ENCODE measurements at places on chromosomes 7 and 10.

DNA sequence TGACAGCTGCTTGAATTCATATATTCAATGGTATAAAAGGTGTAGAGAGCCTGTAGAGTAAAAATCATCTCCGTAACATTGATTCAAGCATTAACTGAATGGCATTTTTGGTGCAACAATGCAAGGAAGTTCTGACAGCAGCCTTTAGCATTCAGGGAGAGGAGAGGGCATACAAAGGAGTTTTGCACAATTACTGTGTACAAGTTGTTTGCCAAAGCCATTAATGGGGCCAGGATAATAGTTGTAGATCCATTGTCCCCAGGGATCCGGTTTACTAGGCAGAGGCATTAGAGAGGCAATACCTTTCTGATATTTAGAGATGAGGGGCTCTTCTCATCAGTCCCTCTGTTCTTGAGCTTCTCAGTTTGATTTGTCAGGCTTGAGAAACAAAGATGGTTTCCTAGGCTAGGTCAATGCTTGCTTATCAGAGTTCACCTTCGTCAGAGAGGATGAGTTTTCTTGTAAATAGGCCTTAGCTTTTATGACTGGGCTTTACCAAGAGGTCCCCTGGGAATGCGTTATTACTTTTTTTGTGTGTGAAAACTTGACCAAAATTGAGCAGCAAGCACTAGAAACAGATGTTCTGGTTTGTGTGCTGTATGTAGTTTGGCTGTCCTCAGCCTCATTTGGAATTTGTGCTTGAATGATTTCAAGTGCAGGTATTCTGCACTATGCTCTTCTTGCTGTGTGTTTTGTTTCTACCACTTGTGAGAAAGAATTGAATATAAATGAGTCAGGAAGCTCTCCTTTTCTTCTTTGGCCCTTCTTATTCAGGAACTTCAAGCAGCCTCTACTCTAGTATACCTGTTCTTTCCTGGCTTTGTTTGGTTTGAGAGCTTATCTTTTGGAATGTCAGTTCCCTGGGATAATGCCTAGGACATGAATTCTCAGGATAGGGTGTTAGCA is 32.0 kb downstream of the SND1 start:
- no peak for DNase-seq

DNA sequence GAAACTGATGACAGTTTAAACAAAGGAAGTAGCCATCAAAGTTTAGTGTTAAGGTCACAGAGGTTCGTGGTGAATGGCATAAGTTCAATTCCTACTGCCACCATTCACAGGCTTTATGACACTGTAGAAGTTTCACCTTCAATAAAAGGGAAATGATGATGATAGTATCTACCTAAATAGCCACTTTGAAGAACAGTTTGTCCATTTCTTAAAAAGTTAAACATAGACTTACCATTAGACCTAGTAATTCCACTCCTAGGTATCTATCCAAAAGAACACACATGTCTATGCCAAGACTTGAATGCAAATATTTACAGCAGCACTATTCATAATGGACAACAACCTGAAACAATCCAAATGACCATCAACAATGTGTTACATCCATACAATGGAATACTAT is 18.9 kb upstream of the GSTK1 start:
- DNase-seq, result no peak

DNA sequence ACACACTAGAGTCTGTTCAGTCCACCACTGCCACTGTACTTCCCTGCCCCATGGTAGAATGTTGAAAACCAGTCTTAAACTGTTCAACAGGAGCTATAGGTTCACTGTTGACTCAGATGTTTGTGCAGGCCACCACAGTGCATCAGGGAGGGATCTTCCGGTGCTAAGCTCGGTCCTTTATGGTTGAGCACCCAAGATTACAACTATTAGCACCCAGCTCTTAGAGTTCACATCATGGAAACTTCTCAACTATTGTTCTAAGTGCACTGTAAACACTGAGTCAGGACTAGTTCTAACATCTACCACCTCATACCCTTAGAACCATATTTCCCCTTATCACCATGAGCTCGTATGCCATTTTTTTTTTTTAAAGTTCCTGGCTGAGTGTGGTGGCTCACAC is 97.1 kb upstream of the MXI1 start:
- no peak for DNase-seq

DNA sequence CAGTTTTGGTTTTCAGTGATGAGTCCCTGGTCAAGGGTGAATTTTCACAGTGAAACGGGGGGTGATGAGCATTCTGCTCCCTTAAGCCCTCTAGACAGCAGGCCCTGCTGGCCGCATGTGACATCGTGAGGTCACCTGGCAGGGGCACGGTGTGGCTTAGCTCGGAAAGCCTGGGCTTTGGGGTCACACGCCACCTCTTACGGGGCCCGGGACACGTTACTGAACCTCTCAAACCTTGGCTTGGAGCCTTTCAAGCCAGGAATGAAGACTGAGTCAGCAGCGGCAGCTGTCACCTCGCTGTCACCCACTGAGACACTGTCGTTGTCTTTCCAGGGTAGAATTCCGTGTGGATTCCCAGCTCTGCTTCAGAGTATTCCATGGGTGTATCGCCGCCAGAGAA is 4.1 kb downstream of the GET4 start:
- no peak for DNase-seq

DNA sequence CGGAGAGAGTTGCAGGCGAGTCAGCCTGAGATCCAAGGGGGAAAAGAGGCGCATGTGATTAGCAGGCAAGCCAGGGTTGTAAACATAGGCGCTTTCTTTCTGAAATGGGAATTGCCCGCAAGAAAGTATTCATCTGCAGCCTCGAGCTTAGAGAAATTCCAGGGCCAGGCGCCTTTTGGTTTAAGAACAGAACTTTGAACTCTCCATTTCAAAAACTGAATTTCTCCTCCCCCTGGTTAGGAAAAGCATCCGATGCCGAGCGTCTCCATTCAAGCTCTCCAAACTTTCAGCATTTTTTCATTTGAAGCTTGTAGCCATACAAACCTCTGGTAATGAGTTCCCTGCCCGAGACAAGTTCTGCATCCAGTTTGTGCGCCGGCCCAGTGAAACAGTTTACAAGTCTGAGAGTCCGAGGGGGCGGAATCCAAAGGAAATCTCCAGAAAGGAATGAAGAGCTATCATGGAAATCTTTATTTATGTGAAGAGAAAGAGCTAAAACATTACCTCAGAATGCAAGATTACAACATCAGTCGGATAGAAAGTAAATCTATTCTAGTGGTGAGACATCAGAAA is 69.9 kb downstream of the FAM204A start:
- no peak for DNase-seq

- DNase-seq, result no peak
These were observed 1.0 kb downstream of the CPED1 start for GRCh38 chr7:120989257-120990220.

DNA sequence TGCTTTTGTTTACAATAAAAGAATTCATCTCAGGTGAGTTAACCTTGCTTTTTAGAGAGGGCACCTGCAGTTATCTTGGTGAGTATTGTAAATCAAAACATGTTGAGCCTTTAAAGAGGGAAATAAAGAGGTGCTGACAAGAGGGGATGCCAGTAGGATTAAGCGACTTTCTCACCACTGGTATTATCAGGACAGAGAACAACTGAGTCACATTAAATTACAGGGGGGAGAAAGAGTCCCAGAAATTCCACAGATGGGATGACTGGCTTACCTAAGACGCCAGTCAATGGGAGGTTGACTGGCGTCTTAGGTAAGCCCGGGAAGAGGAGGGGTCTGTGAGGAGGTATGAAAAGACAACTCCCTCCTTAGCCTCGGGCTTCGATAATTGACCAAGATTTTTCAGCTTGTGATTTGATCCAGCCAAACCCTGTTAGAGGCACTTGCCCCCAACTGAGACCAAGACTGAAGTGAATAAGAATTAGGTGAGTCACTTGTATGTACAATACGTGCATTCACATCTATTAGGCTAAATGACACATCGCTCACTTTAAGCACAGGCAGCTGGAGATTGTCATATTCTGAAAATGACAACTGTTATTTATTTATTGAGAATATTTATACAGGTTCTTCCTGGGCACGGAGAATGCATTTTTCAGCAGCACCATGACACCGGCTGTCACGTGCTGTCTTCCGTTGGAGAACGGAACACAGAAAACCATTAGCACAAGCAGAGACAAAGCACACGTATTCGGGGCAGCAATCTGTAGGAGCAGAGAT is 117.6 kb downstream of the SEM1 start:
- DNase-seq, result no peak

GRCh38 chr7:159158888-159159405 is 14.3 kb upstream of the VIPR2 start:
- DNase-seq, result no peak

DNA sequence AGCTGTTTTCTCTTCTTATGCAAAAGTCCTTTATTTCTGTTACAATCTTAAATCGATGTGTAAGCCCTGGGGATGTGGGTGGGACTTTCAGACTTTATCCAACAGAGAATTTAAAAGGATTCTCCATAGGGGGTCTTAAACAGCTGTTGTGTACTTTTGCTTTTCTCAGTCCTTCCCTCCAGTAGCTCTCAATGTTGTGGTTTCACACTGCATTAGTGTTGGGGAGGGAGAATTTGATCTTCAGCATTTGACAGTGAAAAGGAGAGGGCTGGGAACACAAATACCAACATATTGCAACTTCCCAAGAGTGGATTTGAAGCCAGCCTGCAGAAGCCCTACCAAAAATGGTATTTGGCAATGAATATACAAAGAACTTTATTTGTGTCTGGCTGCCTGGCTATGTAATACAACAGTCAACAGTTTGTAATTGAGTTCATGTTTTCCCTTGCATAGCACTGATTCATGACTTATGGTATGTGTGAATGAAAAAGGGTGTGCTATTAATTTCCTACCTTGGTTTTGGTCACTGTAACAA is 80.1 kb upstream of the CAPZA2 start:
- DNase-seq, result peak; percentile 84

GRCh38 chr7:47670729-47671128 is 88.8 kb upstream of the TNS3 start:
- DNase-seq, result no peak

- no peak for DNase-seq
These were observed 193.4 kb downstream of the CACNB2 start for GRCh38 chr10:18333621-18334020.

DNA sequence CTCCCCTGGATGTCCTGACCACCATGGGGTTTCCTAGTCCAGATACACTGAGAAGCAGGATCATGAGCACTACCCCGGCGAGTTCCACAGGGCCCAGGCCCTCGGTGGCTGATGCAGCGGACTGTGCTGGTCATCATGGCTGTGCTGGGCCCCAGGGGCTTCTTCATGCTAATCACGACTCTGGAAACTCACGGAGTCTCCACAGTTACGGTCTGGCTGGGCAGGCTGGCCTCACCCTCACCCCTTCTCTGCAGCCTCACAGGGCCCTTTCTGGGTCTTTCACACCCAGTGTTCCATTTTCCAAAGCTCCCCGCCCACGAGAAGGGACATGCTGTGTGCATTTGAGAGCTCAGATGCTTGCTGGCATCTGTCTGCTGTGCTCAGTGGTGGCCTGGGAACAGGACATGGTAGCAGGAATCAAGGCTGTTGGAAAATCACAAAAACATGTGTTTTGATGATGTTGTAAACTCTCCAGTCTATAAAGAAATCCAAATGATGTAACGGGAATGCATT is 119.0 kb downstream of the PTPN20 start:
- DNase-seq, result no peak

DNA sequence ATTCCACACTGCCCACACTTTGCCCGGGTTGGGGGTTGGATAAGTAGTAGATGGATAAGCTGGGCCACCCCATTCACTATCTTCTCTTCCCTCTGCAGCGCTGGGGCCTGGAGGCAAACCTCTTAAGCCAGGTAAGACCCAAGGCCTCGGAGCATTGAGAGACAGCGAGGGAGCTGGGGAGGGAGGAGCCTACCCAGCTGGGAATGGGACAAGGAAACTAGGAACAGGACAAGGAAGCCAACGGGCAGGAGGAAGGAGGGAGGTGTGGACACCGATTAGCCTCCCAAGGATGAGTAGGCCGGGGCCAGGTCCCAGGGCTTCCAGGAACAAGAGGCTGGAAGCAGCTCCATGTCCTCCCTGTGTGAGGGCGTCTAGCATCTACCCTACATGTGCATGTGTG is 9.6 kb downstream of the ELN start:
- no peak for DNase-seq
